Fibroblast of lung (primary cell): ENCODE measurements at places on chromosomes 4 and X.

DNA sequence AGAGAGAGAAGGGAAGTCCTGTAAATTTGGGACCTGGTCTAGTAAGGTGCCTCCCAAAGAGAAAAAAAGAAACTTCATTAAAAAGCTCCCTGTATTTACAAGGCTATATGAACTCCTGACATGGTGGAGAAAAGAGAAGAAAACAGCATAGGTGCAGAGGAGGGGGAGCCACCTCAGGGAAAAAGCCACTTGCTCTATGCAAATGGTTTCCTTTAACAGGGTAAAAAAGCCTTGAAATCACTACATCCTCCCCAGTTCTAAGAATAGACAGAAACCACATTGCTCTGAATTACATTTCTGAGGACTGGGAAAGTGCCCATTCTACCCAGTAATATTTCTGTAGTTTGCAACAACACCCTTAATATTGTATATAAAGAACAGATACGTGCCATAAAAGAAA lies 165.5 kb downstream of the KLF8 start:
- no peak for DNase-seq

DNA sequence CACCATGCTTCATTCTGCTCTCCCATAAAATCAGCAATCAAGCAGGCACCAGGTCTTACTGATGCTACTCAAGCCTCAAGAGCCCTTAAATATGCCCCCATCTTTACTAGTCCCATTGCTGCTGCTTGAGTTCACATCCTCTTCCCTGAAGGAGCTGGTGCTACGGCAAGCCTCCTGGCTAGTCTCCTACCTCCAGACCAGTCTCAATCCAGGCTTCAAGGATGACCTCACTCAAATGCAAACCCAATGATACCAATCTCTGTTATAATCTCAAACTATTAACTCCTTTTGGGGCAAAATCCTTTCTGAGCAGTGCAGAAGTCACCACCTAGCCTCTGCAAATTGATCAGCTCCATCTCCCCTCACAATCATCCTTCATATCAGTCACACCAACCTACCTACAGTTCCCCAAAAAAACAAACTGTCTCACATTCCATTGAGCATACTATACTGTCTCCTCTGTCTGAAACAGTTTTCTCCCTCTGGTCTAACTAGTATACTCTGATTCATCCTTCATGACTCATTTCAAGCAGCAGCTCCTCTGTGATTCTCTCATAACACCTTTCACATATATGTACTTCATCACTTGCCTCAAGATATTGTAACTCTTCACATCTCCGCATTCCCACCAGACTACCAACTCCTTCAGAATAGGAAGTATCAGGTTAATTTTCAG lies 30.0 kb downstream of the PAPSS1 start:
- peak; percentile 95 for DNase-seq

GRCh38 chr4:3358656-3359055 lies 65.8 kb downstream of the RGS12 start:
- DNase-seq, result no peak

- DNase-seq, result peak; percentile 81
These were observed 149.5 kb downstream of the DHRSX start for GRCh38 chrX:2351321-2351720.

DNA sequence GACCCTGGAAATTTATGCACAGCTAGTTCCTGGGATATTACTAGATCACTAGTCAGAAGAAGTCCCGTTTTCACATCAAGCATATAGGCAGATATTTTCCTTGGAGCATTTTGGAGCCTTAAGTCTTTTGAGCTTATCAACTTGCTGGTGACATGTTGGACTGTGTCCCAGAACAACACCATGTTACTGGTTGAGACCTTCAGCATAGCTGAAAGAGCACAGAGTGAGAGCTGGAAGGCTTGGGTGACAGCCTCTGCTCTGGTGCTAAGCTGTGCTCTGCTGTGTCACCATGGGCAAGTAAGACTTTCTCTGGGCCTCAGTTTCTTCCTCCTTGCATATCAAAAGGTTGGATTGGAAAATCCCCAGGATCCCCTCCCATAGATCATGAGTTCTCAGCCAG lies 116.6 kb upstream of the FRMPD4 start:
- peak; percentile 12 for DNase-seq

- DNase-seq, result peak; percentile 47
These were observed 40.8 kb downstream of the C4orf46 start for GRCh38 chr4:158630893-158631292.

- DNase-seq, result no peak
These were observed 52.3 kb upstream of the TRPC5OS start for GRCh38 chrX:111823703-111824102.

- no peak for DNase-seq
These were observed 595.0 kb downstream of the GLUD2 start for GRCh38 chrX:121642415-121642814.

DNA sequence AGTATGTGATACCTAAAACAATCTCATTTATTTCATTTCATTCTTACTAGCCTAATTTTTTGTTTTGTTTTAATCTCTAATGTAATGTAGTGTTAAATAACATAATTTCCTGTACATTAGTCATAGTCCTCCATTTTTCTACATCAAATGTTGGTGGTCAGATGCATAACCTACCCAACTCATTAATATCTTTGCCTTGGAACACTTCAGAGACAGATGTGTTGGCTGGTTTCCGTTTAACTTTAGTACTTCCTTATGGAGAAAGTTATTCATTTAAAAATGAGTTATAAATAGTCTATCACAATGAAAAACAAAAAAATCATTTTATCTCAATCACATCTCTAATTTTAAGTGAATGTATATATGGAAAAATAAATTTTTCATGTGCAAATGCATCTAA lies 190.2 kb downstream of the ANTXR2 start:
- DNase-seq, result peak; percentile 54

DNA sequence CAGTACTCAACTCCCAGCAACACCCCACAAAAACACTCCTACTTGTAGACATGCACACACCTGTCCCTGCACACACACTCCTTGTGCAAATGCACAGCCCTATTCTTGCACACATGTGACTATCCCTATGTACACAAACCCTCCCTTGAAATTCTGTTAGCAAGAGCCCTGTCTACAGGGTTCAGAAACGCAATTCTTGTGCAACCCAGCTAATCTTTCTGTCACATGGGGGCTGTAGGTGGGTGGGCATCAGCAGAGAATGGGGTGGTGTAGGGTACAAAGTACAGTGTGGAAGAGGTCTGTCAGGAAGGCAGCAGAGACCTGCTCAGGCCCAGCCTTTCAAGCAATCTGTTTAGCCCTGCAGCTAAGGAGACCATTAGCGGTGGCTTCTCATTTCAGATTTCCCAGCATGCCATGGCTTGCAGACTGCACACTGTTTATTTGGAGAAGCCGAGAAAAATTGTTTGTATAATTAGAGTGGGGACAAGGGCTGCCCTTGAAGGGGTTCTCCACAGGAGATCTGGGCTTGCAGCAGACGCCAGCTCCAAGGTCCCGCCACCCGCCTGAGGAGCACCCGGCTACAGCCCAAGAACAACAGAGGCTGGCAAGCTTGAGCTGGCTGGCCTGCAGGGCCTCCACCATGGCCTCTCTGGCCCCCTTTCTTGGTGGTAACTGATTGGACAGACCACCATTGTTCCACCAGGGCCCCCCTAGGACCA lies 144.0 kb upstream of the PJA1 start:
- no peak for DNase-seq

- no peak for DNase-seq
These were observed 823.0 kb downstream of the FAT4 start for GRCh38 chr4:126137782-126138170.

GRCh38 chrX:132831336-132831973 lies 127.0 kb downstream of the HS6ST2 start:
- no peak for DNase-seq

GRCh38 chr4:15914291-15914690 lies 24.2 kb downstream of the FGFBP1 start:
- no peak for DNase-seq

GRCh38 chr4:7428261-7429068 lies 6.3 kb downstream of the PSAPL1 start:
- DNase-seq, result no peak

- DNase-seq, result no peak
These were observed 29.0 kb upstream of the TMEM154 start for GRCh38 chr4:152708796-152709195.

DNA sequence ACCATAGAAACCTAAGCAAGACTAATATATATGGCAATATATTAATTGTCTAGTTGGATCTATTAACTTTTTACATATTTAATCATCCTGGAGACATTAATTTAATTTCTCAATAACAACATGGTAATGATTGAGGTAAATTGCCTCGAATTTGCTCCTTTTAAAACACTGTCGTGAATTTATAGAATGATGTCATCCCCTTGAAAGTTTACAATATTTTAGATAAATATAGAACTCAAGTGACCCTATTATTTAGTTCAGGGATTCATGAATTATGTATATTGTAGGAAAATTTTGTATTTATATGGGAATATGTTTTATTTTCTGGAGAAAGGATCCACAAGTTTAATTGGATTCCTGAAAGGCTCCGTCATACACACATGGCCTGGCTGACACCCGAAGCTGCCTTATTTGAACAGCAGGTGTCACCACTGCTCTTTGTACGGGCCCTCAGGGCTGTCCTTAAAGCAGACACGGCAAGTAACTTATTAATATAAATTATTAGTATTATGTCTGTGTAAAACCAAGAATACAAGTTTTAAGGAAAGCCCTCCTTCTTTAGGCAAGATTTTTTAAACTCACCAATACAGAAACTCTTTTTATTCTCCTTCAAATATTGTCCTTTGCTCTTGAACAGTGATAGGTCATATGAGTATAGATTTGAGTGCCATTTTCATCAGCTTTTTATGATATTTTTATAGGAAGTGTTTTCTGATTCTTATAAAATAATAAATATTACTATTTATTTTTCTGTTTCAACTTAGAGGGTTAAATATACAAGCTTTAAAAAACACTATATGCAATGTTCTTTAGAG lies 1.9 kb upstream of the PLRG1 start:
- DNase-seq, result peak; percentile 75

DNA sequence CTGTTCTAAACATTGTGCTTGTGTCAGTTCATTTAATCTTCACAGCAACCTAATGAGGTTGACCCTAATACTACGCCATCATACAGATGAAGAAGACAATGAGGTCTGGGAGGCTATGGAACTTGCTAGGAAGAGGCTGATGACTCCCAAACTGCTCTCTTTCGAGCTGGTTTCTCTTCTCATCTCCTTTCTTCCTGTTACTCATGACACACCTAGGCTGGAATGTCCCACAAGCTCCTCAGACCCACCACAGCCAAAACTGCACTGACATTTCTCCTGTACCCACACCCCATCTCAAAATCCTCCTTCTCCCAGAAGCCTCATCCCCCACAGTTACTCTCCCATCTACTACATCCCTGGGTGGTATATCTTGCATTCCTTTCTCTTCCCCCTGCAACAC lies 27.4 kb upstream of the PJA1 start:
- DNase-seq, result no peak

- peak; percentile 22 for DNase-seq
These were observed 355.9 kb downstream of the GPM6A start for GRCh38 chr4:175456131-175456530.

GRCh38 chrX:40531056-40531826 lies 49.5 kb upstream of the ATP6AP2 start:
- DNase-seq, result no peak

DNA sequence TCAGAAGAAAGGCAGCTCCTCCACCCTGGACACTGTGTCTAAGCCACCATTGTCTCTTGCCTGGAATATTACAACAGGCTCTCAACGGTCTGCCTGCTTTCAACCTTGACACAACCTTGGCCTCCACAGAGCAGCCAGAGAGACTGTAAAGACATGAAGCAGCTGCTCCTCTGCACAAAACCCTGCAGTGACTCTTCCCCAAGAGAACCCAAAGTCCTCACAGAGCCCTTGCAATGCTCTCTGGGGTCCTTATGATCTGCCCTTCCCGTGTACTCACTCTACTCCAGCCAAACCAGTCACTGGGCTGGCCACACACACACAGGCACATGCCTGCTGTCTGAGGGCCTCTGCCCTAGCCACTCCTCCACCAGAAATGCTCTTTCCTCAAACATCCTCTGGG lies 75.9 kb upstream of the CPEB2 start:
- no peak for DNase-seq

DNA sequence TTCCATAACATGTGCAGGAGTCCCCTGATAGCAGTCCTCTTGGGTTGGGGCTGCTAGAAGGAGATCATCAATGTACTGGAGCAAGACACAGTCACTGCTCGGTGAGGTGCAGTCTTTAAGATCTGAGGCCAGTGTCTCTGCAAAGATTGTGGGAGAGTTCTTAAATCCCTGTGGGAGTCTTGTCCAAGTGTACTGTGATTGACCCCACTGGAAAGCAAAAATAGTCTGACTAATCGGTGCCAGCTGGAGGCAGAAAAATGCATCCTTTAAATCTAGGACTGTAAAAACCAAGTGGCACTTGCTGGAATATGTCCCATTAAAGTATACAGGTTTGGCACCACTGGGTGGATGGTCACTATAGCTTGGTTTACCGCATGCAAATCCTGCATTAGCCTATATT lies 31.1 kb downstream of the SULT1E1 start:
- DNase-seq, result peak; percentile 6

DNA sequence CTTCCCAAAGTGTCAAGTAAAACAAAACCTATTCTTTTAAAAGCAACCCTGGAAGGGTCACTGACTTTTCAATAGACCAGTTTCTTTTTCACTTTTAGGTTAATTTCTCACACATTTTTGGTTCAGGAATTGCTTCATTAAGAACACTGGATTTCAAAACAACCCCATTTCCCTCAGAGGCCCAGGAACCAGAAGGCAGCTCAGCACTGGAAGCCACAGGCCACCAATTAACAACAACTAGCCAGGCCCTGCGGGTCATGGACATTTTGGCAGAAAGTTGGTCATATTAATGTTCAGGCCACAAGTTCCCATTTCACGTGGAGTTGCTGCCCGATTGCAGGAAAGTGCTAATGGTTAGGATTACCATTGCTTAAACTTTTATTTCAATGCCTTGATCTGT lies 39.8 kb downstream of the HAND2 start:
- no peak for DNase-seq

DNA sequence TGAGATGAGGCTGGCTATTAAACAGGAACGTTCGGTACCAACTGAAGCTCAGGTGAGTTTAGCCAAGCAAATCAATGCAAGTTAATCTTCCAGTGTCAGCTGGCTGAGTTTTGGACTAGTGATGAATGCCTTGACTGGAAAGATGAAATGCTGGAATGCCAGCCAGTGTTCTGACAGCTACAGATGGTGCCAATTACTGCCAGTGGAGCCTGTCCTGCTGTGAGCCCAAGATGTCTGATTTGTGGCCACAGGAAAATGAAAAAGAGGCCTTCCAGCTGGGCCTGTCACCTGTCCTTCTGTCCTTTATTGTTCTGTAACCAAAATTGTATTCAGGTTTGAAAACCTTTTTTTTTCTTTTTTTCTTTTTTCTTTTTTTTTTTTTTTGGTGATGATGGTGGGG lies 223.1 kb downstream of the AFF2 start:
- DNase-seq, result no peak

- no peak for DNase-seq
These were observed 14.2 kb downstream of the ELOVL6 start for GRCh38 chr4:110184140-110184790.

- no peak for DNase-seq
These were observed 63.3 kb downstream of the DCAF8L1 start for GRCh38 chrX:27917713-27918500.
